CD4-positive, alpha-beta T cell treated with Interleukin-1 beta for 1 hour (primary cell): ENCODE measurements at places on chromosomes 5 and 9.

DNA sequence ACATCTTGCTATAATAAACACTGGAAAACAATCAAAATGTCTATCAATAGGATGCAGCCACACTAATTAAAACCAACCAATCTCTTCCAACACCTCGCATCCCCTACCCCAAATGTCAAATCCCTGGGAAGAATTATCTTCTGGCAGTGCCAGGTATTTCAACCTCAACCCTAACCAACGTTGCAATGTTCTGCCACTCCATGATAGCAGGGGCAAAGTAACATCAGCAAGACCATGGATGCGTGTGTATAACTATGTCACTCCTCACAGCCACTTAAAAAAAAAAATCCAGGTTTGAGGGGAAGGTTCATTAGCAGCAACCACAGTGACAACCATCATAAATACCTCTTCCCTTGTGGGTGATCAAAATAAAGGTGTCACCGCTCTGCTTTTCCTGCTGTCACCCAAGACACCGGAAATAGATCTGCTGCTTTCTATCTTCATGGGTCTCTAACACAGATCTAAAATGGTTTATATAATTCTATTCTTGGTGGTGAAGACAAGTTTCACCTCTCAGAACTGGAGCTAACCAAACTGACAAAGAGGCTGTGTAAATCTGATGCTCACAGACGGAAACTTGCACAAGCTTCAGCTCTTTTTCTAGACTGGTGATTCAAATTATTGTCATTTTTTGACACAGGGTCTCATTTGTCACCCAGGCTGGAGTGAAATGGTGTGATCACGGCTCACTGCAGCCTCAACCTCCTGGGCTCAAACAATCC is 9.9 kb downstream of the HSPA9 start:
- DNase-seq: peak; percentile 77

DNA sequence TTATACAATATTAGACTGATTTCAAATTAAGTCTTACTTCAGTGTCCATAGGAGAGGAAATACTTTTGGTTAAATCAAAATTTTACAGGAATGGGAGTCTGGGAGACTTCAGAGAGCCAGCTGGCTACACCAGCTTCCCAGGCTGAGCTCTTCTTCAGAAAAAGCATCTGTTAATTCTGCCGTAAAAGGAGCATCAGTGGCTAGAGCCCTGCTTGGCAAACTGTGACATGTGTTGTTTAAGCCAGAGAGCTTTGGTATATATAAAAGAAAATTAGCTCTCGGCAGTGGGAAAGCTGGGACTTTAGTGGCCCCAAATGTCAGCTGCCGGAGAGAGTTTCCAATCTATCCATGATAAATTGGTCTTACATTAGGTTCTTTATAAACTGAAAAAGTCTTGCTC is 378.8 kb upstream of the TUSC1 start:
- DNase-seq: no peak

- no peak for DNase-seq
These were observed 71.0 kb downstream of the WNK2 start for GRCh38 chr9:93254806-93255493.

GRCh38 chr5:15573590-15573989 is 73.6 kb downstream of the FBXL7 start:
- no peak for DNase-seq

DNA sequence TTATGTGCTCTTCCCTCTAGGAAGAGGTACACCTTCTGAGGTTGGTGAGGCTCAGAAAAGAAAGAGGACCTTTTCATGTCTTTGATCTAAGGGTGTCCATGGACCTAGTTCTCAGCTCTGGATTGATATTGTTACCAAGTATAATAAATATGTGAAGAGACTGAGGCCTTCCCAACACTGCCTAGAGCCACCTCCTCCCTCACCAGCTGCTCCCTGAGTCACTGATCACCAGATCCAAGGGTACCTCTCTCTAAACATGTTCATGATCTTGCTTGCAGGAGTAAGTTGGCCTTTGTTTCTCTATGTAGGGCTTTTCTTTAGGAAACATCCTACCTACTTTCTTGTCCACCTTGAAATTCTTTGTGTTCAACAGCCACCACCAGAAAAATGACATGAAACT is 218.8 kb upstream of the ADRA1B start:
- no peak for DNase-seq

- DNase-seq: peak; percentile 2
These were observed 1.2 kb downstream of the SCAMP1 start for GRCh38 chr5:78361631-78361993.

DNA sequence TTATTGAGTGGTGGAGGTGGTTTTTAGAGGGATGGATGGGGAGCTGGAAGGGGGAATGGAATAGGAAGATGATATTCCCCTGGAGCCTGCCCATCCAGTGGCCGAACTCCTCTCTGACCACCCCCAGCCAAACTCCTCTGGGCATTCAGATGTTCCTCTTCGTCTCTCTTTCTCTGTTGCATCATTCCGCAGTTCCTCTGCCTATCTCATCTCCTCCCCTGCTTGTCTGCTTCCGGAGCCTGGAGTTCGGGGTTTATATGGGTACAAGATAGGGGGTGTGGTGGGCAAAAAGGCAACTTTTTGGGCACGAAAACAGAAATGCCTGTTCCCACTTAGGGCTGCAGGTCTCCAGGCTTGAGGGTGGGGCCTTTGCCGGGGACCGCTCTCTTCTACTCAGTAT is 12.2 kb upstream of the CDK5RAP2 start:
- DNase-seq: no peak

DNA sequence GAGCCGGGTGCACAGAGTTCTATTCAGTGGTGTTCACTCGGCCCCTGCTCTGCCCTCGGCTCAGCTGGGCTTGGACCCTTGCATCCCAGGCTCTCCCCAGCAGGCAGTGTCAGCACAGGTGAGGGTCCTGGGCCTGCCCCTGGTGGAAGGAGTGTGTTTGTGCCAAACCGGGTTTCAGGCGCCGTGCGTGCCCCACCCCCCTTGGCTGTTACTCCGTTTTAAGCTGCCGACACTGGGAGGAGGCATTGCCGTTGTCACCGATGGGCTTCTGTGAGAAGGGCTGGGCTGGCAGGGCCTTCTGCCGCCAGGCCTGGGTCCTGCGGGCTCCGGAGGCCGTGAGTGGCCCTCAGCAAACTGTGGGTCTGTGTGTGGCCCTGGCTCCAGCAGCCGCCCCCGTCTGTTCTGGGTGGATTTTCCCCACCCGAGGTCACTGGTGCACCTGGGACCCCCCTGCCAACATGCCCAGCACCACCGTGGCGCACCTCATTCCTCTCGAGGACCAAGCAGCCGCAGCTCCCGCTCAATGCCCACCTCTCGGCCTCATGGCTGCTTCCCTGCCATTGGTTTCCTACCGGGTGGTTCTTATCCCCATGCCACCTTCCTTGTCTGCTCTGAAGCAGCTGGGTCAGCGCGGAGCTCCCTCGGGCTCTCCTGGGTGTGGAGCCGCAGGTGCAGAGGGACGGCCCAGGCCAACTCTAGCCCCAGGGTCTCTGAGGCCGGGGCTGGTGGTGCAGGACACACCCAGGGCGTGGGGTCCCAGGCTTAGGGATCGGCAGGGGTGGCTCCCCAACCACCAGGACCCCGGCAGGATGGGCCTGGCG is 44.3 kb upstream of the EXOC3 start:
- no peak for DNase-seq

GRCh38 chr5:67561151-67561932 is 364.7 kb upstream of the CD180 start:
- no peak for DNase-seq

DNA sequence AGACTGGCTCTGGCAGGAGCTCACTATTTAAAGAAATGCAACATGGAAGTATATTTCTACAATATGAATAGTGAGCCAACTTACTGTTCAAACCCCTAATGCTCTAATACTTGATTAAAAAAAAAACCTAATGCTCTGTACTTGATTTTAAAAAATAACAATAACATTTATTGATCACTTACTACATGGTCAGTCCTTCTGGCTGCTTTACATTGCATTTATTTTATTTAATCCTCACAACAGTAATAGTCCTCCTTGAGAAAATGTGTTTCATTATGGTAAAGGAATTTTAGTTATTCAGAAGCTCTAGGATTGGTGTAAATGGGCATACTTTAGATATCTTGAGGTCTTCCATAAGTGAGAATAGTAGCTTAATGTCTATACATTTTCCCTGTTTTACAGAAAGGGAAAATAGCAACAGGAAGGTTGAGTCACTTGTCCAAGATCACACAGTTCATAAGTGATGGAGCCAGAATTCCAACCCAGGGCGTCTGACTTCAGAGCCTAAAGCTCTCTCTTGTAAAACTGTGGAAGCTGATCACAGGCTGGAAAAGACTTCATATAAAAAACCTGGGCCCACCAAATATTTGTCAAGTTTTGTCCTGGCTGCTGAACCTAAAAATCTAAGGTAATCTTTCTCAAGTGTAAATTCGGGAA is 1.0 kb downstream of the STARD4 start:
- no peak for DNase-seq

GRCh38 chr9:76680716-76681425 is 83.4 kb upstream of the PCA3 start:
- DNase-seq: no peak

- no peak for DNase-seq
These were observed 24.2 kb downstream of the TRIO start for GRCh38 chr5:14167211-14167845.

- no peak for DNase-seq
These were observed 7.1 kb downstream of the PLCXD3 start for GRCh38 chr5:41503310-41503709.

DNA sequence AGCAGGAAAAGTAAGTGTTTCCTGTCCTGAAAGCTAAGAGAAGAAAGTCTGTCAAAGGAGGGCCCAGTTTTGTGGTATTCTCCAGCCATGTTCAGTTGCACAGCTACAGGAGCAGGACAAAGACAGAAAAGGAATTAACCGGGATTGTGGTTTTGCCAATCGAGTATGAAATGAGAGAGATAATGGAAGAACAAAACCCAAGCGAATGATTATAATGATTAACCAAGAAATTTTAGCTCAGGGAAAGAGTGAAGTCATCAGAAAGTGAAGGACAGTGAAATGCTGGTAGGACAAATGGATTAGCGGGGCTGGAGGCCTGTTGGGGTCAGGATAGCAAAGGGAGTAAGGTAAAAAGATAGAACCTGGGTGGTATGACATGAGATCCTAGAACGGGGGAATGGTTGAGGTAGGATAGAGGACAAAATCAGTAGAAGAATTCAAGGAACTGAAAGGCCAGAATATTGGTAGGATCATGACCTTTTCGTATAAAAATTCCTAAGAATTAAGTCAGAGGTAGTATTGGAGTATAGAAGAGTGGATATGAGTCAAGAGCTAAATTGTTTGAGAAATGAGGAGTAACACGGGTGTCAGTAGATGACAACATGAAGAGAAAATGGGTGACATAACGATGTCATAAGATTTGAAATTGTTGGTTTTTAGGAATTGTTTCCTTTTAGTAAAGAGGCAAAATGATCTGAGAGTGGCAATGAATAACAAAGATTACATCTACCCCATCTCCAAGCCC is 52.8 kb downstream of the DIAPH1 start:
- DNase-seq: no peak

- DNase-seq: no peak
These were observed 71.0 kb upstream of the FCN1 start for GRCh38 chr9:134988706-134989105.

- no peak for DNase-seq
These were observed 212.5 kb downstream of the CFAP90 start for GRCh38 chr5:7638456-7638855.

DNA sequence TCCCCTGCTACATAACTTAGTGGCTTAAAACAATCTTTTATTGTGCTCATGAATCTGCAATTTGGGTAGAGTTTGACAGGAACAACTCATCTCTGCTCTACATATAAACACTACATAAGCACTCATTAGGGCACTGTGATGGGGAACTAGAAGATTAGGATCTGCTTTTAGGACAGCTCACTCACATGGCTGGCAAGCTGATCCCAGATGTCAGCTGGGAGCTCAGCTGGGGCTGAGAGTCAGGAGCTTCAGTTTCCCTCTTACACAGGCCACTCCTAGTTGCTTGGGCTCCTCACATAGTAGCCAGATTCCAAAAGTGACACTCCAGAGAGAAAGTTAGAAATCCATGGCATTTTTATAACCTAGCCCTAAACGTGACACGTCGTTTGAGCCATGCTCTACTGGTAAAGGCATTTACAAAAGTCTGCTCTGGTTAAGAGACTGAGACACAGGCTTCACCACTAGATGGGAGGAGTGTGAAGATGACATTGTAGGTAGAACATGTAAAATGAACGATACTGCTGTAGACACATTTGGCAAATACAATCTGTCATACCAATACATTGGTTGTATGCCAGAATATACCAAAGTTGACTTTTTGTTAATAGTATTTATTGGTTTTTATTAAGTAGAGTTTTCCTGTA is 23.6 kb downstream of the SCAI start:
- DNase-seq: no peak

- DNase-seq: no peak
These were observed 115.4 kb downstream of the OXCT1 start for GRCh38 chr5:41754857-41755256.

DNA sequence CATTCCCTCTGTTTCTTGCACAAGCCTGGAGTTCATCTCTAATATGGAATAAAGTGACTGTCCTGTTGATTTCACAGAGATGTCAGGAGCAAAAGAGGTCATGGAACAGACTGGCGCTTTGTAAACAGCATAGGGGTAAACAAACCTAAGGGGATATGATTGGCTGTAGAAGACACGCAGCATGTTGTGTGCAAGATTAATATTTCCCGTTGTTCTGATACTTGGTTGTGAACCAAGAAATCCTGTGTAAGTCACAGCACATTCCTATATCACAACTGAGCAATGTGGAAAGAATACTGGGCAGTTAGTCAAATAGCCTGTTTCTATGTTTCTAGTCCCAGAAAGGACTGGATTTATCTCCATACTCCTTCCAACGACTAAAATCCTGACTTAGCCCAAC is 3.2 kb downstream of the ADAMTS12 start:
- DNase-seq: no peak

DNA sequence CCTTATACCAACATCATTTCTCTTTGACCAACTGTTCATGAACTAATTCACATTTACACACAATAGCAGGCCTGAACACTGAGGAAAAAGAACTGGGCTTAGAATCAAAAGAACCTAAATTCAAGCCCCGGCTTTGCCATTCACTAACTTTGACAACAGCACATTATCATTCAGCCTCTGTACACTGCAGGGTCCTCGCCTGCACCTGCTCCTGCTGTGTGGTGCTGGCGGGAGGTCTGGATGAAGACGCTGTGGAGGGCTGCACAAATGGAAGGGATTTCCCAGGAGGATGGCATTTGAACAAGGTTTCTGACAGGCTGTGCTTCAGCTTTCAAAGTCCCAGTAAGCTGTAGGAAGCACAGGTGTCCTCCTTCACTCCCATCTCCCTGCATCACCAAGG is 151.2 kb downstream of the ZDHHC21 start:
- DNase-seq: no peak

- no peak for DNase-seq
These were observed 42.5 kb upstream of the ROR2 start for GRCh38 chr9:91992461-91993041.

- no peak for DNase-seq
These were observed 52.9 kb upstream of the APC start for GRCh38 chr5:112684737-112685136.
